ENCODE measurements at places on chromosomes 2 and 18.

DNA sequence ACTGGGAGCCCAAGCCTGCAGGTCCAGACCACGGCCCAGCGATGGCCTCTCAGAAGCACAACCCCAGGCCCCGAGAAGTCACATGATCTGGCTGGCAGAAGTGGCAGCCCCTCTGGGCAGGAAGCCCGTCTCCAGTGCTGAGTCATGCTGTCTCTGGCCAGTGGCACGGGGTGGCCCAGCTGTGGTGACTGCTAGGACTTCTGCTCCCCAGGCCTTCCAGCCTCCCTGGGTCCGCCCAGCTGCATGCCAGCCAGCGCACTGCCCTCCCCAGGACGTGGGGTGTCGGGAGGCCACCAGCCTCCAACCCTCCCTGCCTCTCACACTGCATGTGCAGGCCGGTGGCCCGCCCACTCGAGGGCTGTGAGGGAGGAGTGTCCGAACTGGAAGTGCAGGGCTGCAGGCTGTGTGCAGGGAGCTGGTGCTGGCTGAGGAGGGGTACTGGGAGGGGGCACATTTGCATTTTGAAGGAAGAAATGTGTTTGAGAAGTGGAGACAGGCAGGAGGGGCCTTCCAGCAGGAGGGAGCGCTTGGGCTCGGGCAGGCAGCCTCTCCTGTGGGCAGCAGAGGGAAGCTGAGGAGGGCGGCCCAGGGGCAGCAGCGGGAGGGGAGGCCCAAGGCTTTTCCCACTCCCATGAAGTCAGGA, 17.0 kb upstream of the HPCAL1 start:
- peak; percentile 72 for DNase-seq

GRCh38 chr2:36507408-36507812, 90.6 kb downstream of the FEZ2 start:
- no peak for DNase-seq

DNA sequence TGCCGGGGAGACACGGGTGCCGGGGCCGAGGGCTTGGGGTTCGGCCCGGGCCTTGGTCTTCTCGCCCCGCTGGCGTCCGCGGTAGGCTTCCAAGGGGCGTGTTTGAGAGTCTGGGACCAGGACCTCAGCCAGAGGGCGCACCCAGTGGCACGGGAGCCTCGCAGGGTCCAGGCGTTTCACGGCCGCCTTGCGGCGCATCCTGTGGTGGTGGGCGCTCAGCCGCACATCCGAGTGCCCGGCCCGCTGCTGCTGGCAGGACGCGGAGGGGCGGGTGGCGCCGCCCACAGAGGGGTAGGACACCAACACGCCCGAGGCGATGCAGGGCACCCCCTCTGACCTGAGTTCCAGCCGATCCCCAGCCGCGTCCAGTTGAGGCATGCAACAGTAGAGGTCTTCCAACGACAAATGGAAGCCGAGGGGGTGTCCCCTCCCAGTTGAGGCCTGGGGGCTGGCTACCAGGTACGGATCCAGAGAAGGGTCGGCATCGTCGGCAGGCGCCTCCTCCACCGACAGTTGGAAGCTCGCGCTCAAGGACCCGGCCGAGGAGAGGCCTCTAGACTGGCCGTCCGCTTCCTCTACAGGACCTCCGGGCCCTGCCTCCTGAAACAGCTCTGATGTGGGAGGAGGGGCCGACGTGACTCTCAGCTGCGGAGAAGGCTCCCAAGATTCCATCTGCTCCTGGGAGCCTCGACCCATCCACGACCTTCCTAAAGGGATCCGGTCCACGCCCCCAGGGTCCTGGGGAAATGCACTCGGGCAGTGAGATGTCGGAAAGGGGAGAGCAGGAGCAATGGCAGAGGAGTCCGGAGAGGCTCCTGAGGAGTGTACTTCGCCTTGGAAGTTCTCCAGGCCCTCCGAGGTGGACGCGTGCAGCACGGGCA, 6.3 kb downstream of the C2orf81 start:
- no peak for DNase-seq

DNA sequence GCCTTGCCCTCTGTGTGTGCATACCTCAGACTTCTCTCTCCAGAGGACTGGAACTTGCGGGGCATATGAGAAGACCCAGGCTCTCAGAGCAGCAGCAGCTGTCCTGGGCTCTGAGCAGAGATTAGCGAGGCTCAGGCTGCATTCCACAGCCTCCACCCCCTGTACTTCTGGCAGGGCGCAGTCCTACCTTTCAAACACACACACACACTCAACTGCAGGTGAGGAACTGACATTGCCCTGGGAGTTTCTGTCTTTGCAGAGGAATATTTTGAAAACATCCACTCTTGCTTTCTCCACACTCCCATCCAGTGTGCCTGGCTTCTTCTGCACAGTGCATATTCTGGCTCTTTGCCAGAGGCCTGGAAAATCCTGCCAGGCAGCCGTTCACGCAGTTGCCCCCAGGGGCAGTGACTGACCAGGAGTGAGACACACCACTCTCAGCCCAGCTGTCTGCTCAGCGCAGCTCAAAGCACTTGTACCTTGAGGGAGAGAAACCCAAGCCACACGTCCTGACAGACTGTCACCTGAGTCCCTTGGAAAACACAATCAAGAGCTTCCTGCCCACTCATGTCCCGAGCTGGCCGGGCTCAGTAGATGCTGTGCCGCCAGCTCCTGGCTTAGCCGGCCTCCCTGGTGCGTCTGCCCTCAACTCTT, 460.8 kb downstream of the RNF144A start:
- no peak for DNase-seq

All from gastrocnemius medialis (tissue), 4 donors.